Tibial nerve (tissue), 4 donors: ENCODE measurements at places on chromosomes 5 and 9.

- no peak for DNase-seq
Observed at GRCh38 chr9:18526685-18527084, 52.7 kb downstream of the ADAMTSL1 start.

DNA sequence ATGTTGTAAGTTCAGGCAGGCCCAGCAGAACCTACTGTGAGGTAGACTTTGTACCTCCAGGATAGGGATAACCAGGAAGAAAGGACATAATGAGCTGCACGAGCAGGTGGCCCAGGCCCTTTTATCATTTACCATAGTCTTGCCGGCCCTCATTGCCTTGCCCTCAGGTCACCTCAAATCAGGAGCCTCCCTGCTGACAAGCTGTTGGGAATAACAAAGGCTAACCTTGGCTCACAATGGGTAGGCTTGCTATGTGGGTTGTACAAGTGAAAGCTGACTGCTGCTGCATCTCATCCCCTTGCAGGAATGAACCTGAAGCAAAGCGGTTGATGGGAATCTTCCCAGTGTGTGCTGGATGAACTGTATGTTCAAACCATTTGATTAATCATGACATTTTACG, 159.5 kb upstream of the ACTBL2 start:
- DNase-seq, result no peak

DNA sequence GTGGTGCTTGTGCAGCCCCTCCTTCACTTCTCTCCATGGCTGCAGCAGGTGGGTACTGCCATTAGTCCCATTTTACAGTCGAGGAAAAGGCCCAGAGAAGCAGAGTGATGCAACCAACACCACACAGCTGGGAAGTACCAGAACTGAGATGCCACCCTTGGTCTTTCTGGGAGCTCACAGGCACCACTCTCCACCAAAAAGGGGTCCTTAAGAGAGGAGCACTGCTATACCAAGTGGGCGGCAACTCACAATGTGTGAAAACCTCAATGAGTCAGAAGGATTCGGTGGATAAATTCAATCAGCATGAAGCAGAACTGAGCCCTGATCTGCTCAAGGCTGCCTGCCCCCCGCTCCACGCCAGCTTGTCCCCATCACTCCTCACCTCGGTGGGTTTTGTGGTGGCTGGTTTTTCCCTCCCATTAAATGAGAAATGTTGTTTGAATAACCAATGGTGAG, 213.7 kb downstream of the FSTL4 start:
- DNase-seq, result no peak

- DNase-seq, result no peak
Observed at GRCh38 chr5:10666531-10667299, 94.3 kb downstream of the DAP start.

GRCh38 chr5:157303023-157303422, 37.1 kb downstream of the CYFIP2 start:
- no peak for DNase-seq

DNA sequence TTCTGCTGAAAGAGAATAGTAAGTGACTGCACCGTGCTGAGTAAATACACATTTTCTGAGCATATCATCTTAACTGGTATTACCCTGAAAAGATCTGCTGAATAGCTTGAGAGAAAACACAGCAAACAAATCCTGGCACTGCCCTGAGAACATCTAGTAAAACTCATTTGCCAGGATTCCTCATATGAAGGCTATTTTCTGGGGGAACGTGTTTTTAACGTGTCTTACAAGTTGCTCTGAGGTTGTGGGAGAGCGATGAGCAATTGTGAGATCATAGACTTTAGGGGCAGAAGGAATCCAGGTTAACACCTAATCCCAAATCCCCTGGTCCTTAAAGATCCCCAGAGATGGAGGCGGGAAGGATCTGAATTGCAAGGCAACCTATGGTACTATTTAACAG, 331.9 kb upstream of the RFX3 start:
- no peak for DNase-seq

- DNase-seq, result no peak
Observed at GRCh38 chr5:125685771-125686170, 737.4 kb upstream of the GRAMD2B start.

DNA sequence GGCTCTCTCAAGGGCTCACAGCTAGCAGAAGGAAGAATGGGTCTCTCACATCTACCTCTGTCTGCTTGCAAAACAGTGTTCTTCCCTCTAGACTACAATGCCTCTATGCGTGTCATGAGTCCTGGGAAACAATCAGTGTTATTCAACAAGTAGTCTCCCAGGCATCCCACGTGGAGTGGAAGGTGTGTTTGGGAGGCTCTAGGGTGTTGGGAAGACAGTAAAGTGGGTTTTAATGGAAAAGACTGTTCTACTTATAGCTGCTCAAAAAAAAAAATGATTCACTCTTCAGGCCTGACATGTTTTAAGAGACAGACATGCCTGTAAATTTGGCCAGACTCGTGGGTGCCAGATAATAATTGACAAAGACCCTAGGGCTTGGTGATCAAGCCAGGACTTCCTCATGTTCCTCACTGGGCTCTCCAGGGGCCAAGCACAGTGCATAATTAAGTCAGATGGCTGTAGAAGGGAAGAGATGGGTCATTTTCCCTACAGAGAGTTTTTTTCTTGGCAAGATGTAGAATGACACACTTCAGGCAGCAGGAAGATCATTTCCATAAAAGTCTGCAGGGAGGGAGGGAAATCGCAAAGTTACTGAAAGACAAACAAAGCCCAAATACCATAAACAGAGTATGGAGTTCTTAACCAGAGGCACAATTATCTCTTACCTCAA, 246.4 kb downstream of the ACTL7B start:
- no peak for DNase-seq

DNA sequence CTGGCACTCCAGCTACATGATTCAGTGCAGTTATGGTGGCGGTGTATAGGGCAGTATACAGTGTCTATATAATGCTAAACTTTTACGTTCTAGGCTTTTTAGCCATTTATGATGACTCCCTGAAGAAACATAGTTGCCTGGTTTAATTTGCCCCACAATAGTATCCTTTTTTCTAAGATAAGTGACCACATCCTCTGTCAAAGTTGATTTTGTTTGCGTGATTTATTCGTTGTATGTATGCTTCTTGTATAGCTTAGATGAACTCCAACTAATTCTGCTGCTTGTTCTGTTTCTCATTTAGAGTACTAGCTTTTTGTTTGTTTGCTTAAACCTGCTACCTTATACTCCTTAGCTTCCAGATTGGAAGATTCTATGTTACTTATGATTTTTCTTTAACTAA, 83.6 kb downstream of the ERMP1 start:
- DNase-seq, result no peak

DNA sequence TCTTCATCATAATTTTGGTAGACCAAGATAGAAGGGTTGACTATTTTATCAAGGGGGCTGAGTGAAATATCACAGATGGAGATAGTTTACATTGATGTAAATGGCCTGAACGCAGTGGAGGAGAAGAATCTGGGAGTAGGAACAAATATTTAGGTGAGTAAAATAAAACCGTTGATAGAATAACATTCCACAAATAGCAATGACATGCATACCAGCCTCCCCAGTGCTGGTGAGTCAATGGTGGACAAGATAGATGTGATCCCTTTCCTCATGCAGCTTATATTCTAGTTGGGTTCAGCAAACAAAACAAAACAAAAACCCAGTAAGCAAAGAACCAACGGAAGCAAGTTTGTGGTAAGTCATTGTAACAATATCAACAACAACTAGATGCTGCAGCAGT, 385.2 kb downstream of the FAM170A start:
- no peak for DNase-seq

- DNase-seq, result no peak
Observed at GRCh38 chr9:126472198-126472947, 141.4 kb upstream of the LMX1B start.

DNA sequence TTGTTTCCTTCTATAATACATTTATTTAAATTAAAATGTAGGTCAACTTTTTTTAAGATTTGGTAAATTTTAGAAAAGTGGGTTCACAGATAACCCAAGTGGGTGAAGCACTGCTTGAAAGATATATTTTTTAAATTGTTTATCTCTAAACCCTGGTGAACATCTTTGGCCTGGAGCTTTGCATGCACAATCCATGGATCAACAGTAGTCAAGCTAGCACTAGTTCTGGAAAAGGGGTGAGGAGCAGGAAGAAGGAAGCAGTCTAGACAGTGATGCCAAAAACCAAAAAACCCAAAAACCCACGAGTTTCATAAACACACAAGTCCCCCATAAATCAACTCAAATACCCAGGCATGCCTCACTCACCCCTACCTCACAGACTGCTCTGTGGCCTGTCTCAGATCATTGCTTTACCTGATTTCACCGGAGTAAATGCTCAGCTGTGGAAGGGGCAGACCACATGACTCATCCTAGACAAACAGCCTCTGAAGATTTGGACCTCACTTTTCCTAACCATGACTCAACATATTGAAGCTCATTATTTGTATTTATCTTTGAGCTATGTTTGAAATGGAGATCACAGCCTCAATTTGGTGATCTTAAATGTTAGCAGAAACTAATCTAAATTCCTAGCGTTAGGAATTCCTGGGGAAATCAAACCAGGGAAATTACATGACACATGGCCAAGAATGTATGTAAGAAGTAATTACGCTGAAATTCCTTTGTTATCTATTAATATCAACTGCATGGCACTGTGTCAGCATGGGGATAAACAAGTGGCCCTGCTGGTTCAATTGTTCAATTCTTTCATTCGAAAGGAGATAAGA, 149.6 kb downstream of the ZNF608 start:
- no peak for DNase-seq

- DNase-seq, result no peak
Observed at GRCh38 chr5:52693280-52693679, 94.4 kb upstream of the ITGA1 start.

GRCh38 chr5:113125371-113125770, 148.8 kb downstream of the DCP2 start:
- no peak for DNase-seq

DNA sequence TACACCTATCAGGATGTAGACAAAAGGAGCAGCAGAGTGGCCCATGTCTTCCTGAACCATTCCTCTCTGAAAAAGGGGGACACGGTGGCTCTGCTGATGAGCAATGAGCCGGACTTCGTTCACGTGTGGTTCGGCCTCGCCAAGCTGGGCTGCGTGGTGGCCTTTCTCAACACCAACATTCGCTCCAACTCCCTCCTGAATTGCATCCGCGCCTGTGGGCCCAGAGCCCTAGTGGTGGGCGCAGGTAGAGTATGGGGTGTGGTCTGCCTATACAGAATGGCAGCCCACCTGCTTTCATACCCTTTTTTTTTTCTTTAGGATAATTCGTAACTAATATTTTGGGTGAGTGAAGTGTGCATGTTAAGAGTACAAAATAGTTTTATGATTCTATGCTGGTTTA, 1.1 kb downstream of the SLC27A6 start:
- DNase-seq, result no peak

- no peak for DNase-seq
Observed at GRCh38 chr5:74296685-74297408, 343.7 kb downstream of the ENC1 start.

- no peak for DNase-seq
Observed at GRCh38 chr9:22208846-22209585, 199.9 kb upstream of the CDKN2B start.

- no peak for DNase-seq
Observed at GRCh38 chr9:35661756-35662350, 3.1 kb downstream of the ARHGEF39 start.

- no peak for DNase-seq
Observed at GRCh38 chr5:138705007-138705406, 48.2 kb upstream of the CTNNA1 start.

GRCh38 chr5:41503860-41504259, 6.5 kb downstream of the PLCXD3 start:
- DNase-seq, result no peak

GRCh38 chr9:121367306-121368137, 2.5 kb downstream of the STOM start:
- no peak for DNase-seq

DNA sequence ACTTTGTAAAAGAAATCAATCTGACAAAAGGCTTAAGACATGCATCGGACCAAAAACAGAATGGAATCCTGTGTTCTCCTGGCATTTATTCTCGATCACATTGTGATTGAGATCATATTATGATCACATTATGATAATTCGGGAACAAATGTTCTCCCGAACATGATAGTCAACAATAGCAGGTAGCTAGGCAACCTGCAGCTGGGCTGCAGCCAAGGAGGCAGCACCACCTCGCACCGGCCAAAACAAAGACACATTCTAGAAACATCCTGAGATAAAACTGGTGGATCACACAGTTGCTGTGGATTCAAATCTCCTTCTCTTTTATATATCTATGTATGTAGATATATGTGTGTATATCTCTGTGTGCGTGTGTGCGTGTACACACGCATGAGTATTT, 480.6 kb upstream of the CYLC2 start:
- no peak for DNase-seq

DNA sequence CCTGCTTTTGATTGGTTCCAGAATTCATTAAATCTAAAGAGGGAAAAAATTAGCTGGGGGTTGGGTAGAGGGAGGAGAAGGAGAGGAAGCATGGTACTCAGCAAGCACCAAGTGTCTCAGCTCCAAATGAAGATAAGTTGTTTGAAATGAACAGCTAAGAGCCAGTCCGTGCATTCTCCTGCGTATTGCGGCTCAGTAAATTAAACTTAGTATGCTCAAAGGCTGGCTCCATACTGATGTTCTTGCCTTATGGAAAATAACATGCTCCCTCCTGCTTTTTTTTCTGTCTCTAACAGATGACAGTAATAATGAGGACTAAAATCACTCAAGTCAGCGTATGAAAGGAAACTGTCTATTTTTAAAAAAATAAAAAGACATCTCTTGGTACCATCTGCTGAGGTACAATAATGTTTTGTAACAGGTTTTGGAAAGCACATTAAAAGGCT, 161.0 kb downstream of the SPATA31D1 start:
- no peak for DNase-seq

DNA sequence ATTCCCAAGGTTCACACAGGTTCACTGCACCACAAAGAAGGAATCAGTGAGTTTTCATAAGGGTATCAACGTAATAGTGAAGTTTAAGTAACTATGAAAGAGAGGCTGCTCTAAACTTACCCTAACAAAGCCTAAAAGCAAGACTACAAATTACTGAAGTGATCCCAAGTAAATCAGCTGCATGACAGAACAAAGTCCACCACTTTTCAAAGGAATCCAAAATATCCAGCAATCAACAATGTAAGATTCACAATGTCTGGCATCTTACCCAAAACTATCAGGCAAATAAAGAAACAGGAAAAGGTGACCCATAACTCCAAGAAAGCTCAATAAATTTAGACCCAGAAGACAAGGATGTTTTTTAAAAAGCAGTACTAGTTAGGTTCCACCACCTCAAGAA, 70.1 kb downstream of the GNAQ start:
- DNase-seq, result no peak

- DNase-seq, result no peak
Observed at GRCh38 chr9:106143781-106144180, 449.4 kb downstream of the TMEM38B start.

GRCh38 chr9:12988258-12988657, 213.4 kb downstream of the LURAP1L start:
- DNase-seq, result no peak

DNA sequence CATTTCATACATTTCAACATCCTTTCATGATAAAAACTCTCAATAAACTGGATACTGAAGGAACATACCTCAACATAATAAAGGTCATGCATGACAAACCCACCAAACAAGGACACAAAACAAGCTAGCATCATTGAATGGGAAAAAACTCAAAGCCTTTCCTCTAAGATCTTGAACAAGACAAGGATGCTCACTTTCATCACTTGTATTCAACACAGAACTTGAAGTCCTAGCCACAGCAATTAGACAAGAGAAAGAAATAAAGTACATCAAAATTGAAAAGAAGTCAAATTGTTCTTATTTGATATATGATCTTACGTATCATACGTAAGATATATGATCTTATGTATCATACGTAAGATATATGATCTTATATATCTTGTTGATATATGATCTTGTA, 5.3 kb downstream of the MRPL50 start:
- DNase-seq, result no peak
